AG09319 (cell line): ENCODE measurements at places on chromosomes 16 and 17.
A peak's percentile ranks its signal among the peaks of the same experiment; 100 is the strongest.

GRCh38 chr16:73196670-73197069, 148.7 kb upstream of the ZFHX3 start:
- no peak for DNase-seq

DNA sequence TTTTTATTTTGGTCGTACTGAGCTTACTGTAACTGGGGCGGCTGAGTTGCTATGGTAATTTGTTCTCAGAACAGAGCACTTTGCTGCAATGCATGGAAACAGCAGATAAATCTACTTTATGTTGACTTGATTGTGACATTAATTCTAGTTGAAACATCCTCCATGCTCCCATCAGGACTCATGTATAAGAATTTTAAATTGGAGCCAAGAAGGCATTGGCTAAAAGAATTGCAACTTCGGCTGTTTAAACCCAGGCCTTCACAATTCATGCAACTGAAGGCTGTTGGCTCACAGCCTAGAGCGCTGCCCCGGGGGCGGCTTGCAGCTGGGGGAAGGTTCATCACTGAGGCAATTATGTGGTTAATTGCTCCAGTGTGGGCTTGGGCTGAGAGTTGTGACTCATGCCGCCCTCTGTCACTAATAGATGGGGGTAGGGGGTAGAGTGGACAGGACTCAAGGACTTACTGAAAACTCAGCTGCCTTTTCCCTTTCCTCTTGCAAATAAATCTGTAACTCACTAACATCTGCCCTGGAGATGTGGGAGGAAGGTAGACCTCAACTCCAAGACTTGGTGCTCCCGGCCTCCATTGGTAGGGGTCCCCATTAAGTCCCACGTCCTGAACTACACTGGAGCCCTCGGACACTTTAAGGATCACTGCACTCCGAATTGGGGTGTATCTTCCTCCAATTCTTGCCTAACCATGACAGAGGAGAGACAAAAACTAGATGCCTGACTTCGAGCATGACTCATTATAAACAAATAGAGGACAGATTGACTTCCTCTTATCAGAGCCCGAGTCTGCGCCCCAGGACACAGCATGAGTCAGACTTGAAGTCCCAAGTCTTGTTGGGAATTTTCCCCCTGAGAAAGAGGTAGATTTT, 37.5 kb downstream of the ERCC4 start:
- peak; percentile 94 for DNase-seq

DNA sequence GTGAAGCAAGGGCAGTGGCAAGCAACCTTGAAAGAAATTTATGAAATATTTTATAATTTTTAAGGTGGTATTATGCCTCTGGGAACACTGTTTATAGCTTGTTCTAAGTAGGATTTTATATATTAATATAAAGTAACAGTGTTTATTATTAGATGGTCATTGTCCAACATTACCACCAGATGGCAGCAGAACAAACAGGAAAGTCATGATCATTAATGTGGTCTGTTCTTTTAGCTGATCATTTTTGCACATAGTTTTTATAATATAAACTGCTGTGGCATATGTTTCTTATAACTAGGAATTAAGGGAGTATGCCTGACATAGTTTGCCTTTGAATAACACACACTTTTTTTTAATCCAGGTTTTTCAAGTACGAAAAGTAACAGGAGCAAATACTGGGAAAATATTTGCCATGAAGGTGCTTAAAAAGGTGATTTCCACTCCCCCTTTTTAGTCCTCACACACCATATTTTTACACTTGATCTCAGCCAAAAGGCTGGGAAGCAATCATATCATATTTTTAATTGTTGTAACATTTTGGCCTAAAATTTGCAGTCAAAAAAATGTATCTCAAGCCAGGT, 21.4 kb downstream of the RPS6KB1 start:
- DNase-seq: peak; percentile 40

DNA sequence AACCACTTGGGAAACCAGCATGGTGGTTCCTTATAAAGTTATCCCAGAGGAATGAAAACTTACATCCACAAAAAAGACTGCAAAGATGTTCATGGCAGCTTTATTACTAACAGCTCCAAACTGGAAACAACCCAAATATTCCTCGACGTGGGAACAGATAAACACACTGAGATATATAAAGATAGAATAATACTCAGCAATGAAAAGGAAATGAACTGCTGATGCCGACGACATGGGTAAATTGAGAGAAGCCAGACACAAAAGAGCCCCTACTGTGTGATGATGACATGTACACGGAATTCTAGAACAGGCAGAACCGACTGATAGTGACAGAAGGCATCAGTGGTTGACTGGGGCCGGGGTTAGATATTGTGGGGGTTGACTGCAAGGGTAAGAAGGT, 9.7 kb downstream of the PRCD start:
- DNase-seq: no peak

DNA sequence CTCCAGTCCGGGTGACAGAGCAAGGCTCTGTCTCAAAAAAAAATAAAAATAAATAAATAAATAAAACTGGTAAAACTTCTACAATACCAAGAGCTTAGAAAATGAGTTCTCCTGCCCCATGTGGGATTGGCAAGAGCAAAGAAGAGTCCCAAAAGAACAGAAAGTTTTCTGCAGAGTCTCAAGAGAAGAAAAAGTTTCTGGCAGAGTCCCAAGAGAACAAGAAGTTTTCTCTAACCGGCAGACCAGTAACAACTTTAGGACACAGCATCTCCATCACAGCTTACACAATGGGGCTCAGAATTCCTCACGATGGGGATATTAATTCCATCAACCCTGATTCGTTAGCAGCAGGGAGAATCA, 1.1 kb downstream of the SLC39A11 start:
- DNase-seq: no peak

GRCh38 chr17:8122422-8122923, 1.4 kb downstream of the HES7 start:
- no peak for DNase-seq

- no peak for DNase-seq
Measured at GRCh38 chr17:32731556-32732295, 145.2 kb downstream of the MYO1D start.
